Activated T-cell treated with anti-CD3 and anti-CD28 coated beads for 4 hours (primary cell): ENCODE measurements at places on chromosomes 6 and 20.

- no peak for DNase-seq
These were observed 2.2 kb downstream of the ANKS1A start for GRCh38 chr6:34891296-34891695.

- no peak for DNase-seq
These were observed 28.4 kb upstream of the RNF24 start for GRCh38 chr20:4043796-4044195.

DNA sequence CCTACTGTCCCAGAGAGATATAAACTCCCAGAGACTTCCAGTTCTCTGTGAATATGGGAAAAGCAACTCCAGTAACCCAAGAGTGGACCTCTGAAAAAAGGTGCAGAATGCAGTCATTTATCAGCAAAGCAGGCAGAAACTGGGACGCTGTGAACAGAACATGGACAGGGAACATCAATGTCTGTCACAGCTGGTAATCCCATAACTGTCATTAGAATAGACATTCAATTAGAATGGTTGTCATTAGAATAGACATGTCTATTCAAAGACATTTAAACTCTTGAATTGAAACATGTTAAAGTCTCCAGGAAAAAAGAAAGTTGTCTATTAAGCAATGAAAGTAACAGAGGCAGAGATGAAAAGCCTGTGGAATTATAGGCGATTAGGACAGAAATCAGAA is 302.1 kb downstream of the BTBD3 start:
- no peak for DNase-seq

DNA sequence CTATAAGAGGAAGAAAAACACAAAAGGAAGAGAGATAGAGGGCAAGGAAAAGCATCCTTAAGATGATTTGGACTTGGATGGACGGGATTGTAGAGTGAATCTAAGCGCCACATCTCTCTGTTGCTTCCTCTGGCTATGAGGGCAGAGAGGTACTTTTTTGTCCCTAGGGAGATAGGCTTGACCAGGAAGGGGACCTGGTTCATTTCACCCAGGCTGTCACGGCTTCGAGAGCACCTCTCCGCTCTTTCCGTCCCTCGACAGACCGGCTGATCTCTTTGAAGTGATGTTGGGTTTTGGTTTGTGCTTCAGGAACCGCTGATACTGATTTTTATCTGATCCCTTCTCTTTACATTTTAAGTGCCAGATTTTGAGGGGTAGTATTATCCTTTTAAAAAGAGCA is 19.6 kb downstream of the NKX2-4 start:
- no peak for DNase-seq

DNA sequence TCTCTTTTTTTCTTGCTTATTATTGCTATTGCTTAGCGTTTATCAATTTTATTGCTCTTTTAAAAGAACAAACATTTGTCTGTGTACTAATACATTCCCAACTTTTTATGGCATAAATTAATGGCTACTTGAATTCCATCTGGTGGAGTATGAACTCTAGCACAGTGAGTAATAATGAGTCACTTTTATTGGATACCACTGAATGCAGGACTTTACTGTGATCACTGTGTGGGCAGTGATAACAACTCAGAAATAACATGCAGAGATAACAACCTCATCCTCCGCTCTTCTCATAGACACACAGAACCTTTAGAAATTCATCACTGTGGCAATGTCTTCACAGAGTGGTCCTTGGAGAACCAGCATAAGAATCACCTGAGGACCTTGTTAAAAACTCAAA is 174.9 kb upstream of the PRND start:
- no peak for DNase-seq

- no peak for DNase-seq
These were observed 118.0 kb downstream of the OPRM1 start for GRCh38 chr6:154157082-154157481.

DNA sequence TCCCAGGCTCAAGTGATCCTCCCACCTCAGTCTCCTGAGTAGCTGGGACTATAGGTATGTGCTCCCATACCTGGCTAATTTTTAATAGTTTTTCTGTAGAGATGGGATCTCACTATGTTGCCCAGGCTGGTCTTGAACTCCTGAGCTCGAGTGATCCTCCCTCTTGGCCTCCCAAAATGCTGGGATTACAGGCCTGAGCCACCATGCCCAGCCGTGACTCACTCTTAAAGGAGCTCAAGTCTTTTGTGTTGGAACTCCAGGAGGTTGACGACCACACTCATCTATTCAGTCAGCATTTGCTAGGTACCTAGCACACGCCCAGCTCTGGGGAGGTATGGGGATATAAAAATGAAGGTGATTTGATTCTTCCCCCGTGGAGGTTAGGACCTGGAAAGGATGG is 62.8 kb downstream of the UTRN start:
- no peak for DNase-seq

DNA sequence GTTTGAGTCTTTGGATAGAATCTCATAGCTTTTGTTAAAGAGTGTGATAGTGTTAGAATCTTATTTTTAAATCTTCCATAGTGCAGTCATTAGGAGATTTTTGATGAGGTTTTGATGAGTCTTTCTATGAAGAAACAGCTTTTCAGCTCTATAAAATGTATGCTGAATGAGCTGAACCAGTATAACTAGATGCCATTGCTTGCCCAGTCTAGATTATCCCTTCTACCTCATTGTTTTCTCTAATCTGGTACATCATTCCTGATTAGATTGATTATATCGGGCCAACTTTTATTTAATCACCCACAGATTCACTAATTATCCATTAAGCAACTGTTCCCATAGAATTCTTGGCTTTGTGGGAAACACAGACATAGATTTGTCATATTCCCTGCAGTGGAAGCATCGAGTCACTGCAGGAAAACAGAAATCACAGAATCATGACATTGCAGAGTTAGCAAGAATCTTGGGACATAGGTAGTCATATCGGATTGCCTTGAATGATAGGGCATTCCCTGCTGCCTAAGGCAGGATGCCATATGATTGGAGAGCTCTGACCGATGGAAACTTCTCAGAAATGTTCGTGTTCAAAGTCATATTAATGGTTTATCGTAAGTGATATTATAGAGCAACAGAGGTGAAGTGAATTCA is 882.7 kb upstream of the FLRT3 start:
- no peak for DNase-seq

DNA sequence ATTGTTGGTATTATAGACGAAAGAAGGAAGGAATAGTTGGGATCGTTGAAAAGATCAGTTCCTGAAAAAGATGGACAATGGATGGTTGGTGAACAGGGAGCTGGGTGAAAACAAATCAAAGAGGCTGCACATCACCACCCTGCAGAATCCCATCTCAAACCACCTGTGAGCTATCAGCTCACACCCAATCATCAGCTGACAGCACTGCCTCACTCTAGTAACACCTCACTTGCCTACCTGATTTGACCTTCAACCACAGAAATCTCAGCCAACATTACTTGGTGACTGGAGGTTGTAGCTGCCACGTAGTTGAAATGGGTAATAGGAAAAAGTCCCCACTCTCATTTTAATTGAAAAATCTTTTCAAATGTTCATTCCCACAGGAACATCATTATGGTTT is 101.8 kb upstream of the DST start:
- no peak for DNase-seq

- DNase-seq, result no peak
These were observed 372 bp downstream of the KIAA0408 start for GRCh38 chr6:127458817-127459216.

GRCh38 chr6:21147995-21148394 is 445.6 kb upstream of the SOX4 start:
- DNase-seq, result no peak

DNA sequence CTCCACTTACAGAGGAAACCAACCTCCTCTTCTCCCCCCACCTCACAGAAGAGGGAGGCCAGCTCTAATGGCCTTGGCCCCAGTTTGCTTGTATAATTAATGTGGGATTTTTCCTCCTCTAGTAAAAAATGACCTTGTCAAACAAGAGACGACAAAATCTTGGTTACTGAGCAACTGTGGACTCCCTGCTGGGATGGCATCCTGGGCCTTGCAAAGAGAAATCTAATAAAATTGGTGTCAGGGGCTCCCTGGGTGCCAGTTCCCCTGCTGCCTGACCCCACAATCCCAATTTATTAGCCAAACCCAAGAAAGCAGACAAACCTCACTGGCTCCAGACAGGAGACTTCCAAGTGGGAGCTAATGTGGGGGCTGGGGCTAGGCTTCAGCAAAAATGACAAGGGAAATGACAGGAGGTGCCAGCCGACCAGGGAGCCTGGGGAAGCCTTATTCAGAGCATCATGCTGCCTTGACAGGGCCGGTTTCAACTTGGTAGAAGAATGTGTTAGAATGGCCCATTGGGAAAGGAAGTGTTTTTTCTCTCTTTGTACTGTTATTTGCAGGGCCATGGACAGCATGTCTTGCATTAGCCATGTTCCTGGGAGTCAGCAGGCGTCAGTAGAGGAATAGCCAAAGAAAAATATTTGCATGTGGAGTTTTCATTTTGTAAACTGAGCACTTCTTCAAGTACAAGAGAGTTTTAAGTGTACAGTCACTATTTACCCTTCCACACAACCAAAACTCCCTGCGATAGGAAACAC is 816.9 kb downstream of the DHX35 start:
- no peak for DNase-seq

DNA sequence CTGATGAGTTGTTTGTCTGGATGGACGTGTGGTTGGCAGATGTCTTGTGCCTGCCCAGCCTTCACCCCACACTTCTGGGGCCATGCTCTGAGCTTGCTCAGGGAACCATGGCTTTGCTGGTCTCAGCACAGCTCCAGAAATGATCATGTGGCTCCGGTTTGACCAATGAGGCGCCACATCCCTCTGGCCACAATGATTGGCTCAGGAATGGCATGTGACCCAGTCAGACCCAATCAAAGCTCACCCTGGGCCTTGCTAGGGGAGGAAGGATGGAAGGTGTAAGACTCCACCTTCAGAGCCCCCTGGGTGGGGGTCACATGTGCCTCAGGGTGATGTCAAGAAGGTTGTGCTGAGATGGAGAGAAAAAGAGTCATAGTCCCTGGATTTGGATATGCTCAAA is 281.6 kb upstream of the SULF2 start:
- DNase-seq, result no peak

GRCh38 chr6:114339706-114340105 is 3.1 kb downstream of the HS3ST5 start:
- no peak for DNase-seq

GRCh38 chr6:111050261-111051023 is 36.9 kb upstream of the SLC16A10 start:
- DNase-seq, result no peak
